Stimulated activated CD4-positive, alpha-beta T cell treated with anti-CD3 and anti-CD28 coated beads, Interleukin-15, amount 100 ng/mL, for 24 hours (primary cell): ENCODE measurements at places on chromosomes 2 and 18.

DNA sequence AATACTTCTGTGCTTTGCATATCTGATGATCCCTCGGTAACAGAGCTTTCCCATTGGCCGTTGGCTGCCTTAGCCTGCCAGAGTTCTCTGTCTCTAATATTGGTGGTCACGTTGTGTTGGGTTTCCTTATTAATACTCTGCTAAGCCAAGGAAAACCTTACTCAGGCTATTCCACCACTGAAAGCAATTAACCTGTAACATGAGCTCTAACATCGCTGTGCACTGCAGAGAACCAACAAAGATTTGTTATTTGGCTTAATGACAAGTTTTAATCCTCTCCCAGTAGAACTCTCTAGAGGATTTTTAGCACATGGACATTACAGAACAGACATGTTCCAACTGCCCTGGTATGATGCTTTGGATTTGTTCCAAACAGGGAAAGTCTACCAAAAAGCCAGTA is 825.9 kb upstream of the POU3F3 start:
- no peak for DNase-seq

GRCh38 chr2:20653695-20654534 is 3.0 kb upstream of the HS1BP3 start:
- DNase-seq = no peak

- no peak for DNase-seq
These were observed 77.2 kb upstream of the CD226 start for GRCh38 chr18:70024829-70025228.

GRCh38 chr2:174608866-174609214 is 11.2 kb upstream of the WIPF1 start:
- no peak for DNase-seq

DNA sequence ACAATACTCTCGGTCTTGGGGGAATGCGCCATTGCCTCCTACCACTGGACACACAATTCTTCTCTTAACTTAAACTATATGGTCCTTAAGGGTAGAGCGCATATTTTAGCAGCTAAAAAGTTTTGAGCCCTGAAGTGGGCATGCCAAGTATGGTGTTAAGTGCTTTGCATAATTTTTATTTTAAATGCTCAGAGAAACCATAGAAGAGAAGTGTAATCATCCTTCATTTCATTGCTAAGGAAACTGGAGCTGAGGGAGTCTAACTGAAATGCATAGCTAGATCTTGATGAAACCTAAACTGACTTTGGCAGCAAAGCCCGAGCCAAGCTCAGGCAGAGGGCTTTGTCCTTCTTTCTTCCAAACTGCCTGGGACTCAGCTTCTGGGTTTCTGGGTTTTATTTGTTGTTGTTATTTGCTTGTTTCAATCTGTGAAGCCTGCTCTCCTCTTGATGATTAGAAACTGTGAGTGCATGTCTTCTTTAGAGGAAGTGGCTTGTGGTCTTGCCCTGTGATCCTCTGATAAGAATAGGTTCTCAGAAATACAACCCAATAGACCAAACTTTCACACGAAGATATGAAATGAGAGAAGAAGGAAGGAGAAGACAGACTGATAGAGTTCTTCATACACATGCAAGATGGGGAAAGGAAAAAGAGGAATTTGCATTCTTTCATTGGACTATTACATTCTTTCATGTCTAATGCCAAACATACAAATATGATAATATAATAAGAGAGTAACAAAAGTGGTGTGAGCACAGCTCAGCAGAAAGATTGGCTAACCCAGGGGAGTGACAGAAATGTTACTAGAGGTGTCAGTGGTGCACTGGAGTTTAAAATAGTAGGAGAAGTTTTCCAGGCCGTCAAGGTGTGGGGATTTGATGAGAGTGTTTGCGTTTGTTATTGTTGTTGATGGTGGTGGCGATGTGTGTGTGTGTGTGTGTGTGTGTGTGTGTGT is 7.5 kb upstream of the RNF144A start:
- peak; percentile 35 for DNase-seq

DNA sequence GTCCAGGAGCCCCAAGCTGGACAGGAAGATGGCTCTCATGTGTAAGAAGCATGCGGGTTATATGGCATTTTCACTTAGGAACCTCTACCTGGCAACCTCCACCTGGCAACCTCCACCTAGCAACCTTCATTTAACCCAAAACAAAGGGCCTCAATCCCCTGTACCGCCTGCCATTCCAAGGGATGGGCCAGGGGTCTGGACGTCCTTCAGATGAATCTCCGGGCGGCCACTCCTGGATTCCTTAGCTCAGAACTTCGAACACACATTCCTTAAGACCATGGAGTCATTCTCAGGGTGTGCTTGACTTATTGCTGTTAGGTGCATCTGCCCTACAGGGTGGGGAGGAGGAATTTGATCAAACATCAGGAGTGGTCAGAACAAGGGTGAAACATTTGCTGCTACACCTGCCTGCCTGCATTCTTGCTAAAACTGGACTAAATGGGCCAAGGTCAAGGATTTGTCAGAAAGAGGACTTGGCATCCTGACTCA is 277.6 kb downstream of the PHLPP1 start:
- no peak for DNase-seq

GRCh38 chr2:238987352-238987981 is 139.6 kb downstream of the TWIST2 start:
- DNase-seq = no peak

GRCh38 chr2:158112992-158113391 is 11.3 kb downstream of the UPP2 start:
- no peak for DNase-seq

GRCh38 chr2:208556983-208557484 is 150.4 kb downstream of the PTH2R start:
- no peak for DNase-seq

DNA sequence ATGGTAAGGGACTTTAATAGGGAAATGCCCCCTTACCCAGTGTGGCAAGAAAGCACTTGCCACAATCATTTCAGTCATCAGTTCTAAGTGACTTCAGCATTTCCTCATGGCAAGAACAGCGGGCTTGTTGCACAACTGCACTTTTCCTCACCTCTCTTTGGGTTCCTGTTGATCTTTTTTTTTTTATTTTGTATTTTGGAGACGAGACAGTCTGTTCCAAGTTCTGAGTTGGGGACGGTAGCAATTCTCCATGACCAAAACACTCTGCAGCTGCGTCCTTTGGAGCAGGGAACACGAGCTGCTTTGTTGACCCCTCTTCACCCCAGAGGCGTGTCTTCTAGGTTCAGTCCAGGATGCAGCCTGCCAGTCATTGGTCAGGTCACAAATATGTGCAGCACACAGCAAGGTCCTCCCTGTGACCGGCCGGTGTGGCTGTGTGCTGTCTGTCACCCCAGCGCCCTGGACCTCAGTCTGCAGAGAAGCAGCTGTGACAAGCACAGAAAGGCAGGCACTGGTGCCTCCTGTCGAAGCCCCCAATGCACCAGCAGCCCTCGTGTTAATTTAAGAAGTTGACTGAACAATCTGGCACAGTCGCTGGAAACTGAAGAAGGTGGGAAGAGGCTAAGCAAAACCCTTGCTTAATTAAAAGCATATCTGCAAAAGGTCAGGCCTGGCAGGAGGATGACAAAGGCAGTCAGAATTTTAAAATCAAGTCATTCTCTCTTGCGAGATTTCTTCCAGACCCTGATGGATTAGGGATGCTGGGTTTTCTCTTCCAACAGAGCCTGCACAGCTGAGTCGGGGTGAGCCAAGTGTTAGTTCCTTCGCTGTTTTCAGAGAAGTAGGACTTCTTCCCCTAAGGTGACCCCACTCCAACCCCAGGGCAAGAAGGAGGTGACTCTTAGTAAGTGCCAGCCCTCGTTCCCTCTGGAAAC is 96.7 kb upstream of the COPS8 start:
- DNase-seq = no peak

DNA sequence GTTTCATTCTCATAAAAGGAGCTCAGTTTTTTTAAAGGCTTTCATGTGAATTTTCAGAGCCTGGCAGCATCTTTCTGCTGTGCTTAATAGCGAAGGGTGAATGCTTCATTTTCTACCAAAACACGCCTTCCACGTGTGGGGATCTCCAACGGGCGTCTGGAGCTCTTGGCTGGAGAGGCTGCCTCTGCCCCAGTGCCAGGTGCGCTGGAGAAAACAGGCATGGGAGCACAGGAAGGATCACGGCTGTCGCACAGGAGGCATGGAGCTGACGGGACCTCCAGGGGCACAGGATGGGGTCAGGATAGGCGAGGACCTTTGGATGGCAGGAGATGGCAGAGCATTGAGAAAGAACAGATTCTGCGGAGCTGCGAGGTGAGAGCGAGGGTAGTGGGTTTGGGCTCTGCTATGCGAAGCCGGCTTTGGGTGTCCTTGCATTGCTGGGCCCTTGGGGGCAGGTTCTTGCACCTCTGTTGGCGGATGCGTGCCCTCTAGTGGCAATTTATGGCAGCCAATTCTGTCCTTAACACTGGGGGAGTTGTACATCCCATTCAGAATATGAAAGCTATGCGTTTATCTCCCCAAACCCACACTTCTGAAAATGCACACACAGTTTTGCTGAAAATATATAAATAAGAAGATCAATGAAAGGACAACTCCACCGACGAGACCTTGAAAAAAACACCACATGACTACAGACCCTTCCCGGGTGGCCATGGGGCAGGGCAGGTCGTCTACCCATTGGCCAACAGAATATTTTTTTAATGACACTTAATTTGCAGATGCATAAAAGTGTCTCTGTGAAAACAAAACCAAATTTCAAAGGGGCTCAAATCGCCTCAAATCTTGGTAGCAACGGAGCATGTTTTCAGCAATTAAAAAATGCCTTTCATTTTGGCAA is 90.4 kb upstream of the SLC35G4 start:
- peak; percentile 66 for DNase-seq

GRCh38 chr18:54857499-54857898 is 29.2 kb downstream of the RAB27B start:
- no peak for DNase-seq

GRCh38 chr2:170090229-170090628 is 87.7 kb upstream of the MYO3B start:
- DNase-seq = no peak

DNA sequence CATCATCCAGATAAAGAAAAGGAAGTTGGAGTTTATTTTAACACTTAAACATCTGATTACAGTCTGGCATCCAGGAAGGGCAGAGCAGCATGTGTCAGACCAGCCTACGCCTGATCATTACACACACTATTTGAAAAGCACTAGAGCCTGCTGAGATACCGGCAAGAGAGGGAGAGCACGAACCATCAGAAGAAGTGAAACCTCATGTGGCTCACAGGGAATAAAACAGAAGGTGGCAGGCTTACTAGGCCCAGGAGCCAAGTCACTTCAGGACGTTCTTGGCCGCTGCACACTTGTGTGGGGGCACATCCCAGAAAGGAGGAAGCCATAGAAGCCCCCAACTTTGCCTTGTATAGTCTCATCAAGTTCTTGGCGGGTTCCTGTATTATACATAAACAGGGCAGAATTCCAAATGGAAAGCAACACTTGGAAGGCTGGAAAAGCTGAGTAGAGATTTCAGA is 105.5 kb downstream of the UGGT1 start:
- DNase-seq = no peak

- DNase-seq = no peak
These were observed 488.4 kb downstream of the ADCYAP1 start for GRCh38 chr18:1392865-1393734.

DNA sequence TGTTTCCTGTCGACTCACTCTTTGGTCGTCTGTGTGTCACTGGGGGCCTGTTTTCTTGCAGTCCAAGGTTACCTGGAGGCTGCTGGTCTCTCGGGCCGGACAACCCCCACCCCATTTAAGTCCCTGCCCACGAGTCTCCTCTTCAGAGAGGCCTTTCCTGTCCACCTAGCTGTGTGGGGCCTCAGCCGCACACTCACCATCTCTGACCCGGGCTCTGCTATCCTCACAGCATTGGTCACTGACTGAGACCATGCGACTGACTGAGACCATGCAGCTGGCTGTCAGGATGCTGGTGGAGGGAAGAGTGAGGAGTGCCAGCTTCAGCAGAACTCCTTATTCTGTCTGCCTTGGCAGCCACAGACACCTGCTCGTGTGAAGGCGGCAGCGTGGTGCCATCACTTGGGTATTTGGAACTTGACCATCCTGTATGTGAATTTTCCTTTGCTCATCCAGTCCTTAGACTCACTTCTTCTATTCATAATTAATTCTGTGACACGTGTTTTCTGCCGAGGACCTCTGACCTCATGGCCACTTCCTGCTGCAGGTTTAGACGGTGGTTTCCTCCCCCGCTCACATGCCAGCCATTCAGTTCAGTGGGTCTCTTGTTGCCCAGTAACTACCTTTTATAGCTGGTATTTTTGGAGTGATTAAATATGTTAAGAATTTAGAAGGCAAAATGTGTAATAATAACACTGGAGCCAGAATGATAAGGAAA is 47.5 kb upstream of the ASB1 start:
- peak; percentile 37 for DNase-seq

DNA sequence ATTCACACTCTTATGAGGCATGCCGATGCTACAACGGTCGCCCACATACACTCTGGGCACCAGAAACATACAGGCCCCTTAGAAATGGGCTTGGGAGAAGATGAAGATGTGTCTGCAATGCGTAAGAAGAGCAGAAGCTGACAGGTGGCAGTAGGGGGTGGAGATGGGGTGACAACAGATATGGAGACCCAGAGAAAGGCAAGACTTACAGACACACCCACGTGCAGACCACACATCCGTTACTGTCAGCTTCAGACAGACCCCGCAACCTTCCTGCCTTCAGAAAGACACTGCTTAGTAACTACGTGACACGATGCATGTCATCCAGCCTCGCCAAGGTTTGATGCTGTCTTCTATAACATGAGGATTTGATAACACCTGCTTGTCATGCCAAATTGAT is 89.5 kb downstream of the ZFP36L2 start:
- DNase-seq = peak; percentile 80

DNA sequence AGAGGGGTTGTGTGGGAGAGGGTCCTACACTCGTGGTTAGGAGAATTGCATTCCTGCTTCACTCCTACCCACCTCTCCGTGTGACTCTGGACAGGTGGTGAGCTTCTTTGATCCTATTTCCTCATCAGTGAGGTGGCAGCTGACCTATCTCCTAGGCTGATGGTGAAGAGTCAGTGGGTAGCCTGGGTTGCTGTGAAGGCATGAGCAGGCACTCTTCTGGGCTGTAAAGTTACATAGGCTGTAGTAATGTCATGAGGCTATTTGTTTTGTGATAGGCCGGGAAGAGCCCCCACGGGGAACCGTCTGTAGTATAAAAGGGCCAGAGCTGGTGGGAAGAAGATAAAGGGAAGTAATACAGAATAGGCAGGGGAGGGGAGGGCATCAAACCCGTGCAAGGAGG is 83.8 kb downstream of the TMEM247 start:
- DNase-seq = no peak

DNA sequence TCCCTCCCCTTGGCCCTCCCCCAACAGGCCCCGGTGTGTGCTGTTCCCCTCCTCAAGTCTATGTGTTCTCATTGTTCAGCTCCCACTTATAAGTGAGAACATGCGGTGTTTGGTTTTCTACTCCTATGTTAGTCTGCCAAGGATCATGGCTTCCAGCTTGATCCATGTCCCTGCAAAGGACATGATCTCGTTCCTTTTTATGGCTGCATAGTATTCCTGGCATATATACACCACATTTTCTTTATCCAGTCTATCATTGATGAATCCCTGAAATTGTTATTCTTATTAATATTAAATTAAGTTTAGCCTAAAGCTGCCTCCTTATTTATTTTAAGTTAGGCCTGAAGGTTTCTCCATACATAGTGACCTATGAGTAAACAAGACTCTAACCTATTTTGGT is 18.8 kb upstream of the RAB31 start:
- no peak for DNase-seq

GRCh38 chr2:213609570-213610170 is 325.4 kb downstream of the SPAG16 start:
- no peak for DNase-seq
